ENCODE measurements at places on chromosomes 3 and 15. TPM values are rescaled to one million over a fixed set of nuclear protein-coding genes. Genes with fewer than 3 reads are reported as not detected.

KLHL6 gene
- not detected for total RNA-seq

DNA sequence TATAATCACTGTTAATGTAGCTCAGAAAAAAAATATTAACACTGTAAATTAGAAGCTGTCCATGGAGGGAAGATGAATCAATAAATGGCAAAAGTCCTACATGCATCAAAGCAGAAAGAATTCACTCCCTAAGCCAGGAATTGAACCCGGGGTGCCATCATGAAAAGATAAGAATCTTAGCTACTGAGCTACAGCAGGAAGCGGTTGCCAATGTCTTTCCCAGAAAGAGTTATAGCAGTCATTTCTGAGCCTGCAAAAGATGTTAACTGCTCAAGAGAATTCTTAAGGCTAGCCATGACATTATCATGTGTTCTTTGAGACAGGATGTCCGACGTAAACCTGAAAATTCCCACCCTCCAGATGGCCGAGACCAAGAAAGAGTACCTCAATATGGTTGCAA is 47.4 kb upstream of the MKRN3 start:
- peak; percentile 2 for DNase-seq

ZBTB11 gene
- total RNA-seq = 19.2 TPM

DNA sequence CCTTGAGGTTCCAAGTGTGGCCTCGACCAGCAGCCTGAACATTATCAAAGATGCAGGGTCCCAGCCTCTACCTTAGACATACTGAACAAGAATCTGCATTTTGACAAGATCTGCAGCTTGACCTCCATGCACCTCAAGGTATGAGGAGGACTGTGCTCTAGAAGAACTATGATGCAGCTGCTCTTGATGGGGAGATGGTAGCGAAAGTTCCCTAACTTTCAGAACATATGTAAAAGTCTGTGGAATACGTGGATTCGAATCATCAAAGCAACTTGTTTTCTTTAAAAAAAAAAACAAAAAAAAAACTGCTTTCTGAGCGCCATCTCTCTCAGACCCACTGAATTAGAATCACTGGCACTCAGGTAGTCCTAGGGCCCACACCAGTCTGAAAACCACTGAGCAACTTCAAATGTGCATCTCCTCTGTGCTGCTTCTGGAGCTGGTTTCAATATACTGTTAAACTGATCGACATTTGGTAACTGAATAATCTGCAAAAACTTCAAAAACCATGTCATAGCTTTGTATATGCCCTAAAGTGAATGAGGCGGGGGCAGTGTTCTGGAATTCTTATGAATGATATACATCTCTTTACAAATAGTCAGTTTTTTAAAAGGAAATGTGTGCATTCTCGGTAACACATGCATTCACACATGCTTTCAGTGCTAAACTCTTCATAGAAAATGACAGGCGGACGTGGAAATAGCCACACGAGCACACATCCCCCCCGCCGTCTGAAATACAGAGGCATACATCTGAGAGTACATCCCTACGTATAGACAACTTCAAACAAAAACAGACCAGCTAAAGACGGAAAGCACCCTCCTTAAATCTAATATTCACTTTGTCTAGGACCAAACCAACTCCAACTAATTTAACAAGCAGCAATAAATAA is 128.8 kb downstream of the FOXP1 start:
- DNase-seq = no peak

CCR3 gene
- not detected for total RNA-seq

- DNase-seq = no peak
These were observed 282.3 kb upstream of the TBL1XR1 start for GRCh38 chr3:177479630-177480029.

DNA sequence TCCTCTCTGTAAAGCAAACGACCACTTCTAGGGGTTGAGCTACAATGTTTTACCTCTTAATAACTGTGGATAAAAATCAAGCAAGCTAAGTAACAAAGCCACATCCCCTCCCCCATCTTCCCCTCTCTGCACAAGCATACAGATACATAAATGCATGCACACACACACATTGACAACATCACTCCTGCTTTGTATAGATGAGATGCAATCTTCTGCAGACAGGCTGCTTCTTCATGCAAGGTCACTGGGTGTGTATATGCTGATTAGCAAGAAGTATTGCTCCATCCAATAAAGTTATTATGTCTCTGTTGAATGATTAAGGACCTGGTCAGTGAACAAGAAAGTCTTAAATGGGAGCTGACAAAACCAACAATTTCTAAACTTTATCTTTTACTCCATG is 8.8 kb upstream of the ATP11B start:
- DNase-seq = no peak

DNA sequence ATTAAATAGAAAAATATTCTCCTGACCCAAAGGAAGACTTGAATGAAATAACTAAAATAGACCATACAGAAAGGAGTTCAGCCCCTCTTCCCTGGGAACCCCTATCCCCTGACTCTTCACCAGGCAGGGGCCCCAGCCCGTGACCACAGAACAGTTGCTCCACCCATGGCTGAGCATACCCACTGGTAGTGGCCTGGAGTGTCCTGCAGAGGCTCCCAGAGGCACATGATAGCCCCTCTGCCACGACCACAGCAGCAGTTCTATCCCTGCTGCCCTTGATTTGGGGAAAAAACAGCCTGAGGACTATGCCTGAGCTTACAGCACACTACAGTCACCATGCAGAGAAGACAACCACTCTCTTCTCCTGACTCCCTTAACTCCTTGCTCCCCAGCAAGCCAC is 31.8 kb downstream of the TTC14 start:
- no peak for DNase-seq

GRCh38 chr3:3603351-3603750 is 195.9 kb upstream of the LRRN1 start:
- no peak for DNase-seq

PPP2R3A gene
- 15.3 TPM for total RNA-seq

POLR2M gene
- total RNA-seq = 38.5 TPM

DNA sequence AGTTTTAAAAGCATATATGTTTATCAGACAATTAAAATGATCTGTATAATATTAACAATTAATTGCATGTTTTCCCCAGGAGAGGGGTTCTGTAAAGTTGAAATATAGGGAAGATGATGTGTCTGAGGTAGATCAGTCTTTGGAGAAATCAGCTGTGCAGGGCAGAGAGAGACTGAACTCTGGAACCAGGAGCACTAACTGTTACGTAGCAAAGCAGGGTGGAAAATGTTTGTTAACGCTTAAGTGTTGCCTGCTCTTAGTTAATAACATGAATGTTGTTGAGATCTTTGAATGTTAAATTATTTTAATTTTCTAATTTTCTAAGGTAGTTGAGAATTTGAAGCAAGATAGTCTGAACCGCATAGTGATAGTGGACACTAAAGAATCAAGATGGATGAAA is 57.5 kb downstream of the NEO1 start:
- DNase-seq = no peak

GRCh38 chr3:171777596-171777995 is 32.7 kb downstream of the PLD1 start:
- no peak for DNase-seq

- peak; percentile 8 for DNase-seq
These were observed 27.4 kb upstream of the BOC start for GRCh38 chr3:113183748-113184661.
